ENCODE measurements at places on chromosomes 2 and 18.

DNA sequence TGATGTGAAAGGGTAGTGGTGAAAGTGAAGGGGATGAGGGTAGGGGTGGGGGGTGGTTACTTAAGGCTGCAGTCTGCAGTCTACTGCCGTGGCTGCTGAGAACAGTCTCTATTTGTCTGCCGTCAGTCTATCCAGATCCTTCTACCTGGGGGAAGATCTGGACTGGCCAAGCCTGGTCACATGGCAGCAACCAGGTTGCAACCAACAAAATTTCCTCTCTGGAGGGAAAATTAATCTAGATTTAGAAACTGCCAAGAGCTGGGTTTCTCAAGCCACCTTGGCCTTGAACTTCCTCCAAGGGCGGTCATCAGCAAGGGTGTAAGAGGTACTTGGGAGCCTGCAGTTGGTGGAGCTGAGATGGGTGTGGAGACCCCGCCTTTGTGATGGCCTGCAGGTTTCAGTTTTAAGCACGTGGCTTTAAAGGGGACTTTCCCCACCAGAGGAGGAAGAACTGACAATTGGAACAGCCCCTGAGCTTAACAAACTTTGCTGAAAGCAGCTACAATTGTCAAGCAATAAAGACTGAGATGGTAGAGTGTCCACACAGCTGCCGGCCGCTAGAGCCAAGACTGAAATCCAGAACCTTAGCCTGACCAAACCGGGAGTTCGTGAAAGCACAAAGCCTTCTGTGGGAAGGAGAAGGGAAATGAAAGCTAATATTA lies 31.4 kb upstream of the KCMF1 start:
- peak; percentile 74 for DNase-seq

DNA sequence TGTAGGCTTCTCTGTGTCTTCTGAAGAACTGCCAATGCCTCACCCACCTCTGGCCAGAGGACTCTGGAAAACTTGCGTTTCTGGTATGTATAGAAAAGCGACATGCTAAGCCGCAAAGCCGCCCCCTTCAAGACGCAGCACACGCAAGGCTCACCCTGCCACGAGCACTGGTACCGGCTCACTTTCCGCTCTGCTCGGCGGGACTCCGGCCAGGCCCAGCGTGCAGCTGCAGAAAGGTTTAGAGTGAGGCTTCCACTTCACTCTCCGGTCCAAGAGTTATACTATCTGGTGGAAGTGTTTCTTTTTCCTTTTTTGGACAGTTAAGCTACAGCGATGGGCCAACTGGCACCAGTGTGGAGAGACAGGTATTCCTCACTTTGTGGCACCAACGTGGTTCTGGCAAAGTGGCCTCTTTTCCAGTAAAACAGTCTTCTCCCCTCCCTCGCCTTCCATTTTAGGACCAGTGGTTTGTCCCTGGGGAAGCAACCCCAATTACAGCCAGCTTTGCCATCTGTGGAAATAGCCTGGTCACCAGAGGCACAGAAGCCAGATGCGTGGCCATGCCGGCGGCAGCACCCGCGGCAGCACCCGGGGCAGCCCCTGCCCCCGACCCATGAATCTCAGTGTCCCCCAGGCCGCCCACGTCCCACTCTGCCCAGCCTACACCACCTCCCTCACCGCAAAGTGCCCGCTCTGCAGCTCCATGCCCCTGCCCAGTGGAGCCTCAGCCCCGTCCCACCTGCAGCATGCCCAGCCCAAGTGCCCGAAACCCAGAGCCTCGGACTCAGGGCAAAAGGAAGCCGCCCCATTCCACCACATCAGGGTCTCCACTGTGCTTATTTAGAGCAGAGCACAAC lies 91.6 kb upstream of the CTDP1 start:
- no peak for DNase-seq

DNA sequence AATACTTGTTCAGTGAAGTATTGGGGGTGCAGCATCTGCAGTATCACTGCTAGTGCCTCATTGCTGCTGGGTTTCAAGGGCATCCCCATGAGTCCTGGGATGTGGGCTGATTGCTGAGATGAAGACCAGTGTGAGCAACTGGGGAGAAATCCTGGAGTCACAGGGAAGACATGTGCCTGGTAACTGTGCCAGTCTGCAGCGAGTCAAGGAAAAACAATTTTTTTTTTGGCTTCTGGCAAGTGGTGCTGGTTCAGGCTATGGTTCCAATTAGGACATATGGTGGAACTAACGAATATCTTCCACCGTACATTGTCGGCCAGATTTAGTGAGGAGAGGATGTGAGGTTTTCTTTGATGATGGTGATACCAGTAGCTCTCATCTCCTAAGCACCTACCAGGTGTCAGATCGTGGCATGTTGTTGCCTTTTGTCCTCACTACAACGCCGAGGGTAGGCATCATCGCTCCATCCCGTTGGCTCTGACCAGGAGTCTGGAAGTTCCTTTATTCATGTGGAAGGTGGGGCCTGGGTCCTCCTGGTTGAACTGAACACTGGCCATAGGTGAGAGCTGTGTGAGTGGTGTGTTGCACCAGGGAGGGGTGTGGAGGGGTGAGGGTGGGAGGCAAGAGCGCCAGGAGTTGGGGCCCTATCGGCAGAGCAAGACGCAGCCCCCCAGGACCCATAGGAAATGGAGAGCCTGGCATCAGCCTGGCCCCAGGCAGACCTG lies 118.0 kb upstream of the HS6ST1 start:
- no peak for DNase-seq

DNA sequence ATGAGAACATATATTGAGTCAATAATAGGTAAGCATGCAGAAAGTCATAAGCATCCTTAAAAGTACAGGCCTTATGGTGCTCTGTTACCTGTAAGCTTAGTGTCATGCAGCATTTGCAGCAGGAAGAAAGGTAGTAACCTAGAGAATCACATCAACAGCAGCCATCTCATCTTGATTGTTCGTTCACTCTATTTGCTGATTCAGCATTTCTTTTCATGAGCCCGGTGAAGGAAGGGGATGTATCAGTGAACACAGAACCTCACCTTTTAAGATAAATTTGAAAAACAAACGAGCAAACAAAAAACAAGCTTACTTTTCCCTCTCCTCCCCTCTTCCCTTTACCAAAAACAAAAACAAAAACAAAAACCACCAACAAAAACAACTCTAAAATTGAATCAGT lies 89.9 kb downstream of the MIB1 start:
- DNase-seq: no peak

GRCh38 chr2:135942936-135943688 lies 42.3 kb downstream of the DARS1 start:
- no peak for DNase-seq

DNA sequence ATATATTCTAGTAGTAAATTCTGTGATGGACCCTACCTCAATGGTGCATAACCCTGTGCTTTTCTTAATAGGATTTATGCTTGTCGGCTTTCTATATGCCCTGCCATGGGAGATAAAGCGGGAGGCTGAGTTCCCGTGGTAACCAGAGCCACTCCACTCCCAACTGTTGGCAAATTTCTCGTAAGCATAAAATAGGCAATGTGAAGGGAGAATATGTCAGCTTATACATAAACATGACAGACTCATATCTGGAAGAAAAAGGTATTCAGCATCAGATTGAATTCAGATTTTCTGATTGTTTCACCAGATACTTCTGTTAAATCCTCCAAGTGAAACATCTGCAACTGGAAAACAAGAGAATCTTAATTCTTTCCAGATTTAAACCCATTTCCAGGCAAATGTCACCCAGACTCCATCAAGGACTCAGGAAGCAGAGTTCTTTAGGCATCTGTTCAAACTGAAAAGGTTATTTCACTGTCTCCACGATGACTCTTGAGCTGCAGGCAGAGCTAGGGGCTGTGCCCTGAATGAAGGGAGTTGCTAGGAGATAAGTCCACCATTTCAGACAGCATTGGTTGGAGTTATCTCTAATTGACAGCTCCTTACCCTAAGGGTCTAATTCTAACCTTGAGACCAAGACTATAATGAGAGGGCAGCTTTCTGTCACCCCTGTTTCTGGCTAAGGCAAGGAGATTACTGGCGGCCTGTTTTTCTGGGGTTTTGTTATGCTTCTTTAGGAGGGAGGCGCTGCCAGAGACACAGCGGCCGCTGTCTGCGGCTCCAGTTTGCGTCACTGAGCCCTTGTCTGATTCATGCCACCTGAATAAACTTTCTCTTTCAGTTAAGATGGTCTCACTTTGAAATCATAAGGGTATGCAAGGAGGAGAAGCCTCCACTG lies 381.3 kb downstream of the SOX11 start:
- no peak for DNase-seq

DNA sequence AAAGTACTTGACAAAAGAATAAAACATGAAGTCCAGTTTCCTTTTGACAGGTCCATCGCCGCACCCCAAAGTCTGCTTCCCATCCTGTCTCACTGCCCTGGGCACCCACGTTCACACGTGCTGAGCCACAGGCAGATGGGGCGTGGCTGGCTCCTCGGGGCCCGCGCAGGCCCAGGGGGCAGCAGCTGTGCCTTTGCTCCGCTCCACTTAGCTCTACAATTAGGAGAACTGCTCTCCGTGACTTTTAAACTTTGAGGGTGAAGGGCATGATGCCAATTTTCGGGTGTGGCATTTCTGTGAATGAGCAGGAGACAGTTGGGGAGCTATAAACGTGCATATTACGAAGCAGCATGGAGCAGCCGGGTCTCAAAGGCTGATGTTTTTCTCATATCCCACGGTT lies 152.4 kb downstream of the TDRD15 start:
- no peak for DNase-seq

DNA sequence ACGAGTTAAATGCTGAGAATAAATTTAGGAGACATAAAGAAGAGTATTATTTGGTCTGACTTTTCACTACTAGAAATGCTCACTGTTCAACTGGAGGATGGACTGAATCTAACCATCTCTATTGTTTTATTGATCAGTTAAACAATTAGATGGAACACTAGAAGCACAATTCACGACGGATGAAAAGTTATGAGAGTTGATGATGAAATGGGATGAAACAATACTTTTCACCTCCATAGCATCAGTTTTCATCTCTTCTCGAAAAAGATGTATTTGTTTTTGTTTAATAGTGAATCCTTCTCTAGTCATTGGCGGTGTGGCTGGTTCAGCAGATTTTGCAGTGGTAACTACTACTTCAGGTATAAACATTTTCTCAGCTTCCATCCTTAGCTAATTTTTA lies 19.3 kb downstream of the TTN start:
- DNase-seq: no peak

DNA sequence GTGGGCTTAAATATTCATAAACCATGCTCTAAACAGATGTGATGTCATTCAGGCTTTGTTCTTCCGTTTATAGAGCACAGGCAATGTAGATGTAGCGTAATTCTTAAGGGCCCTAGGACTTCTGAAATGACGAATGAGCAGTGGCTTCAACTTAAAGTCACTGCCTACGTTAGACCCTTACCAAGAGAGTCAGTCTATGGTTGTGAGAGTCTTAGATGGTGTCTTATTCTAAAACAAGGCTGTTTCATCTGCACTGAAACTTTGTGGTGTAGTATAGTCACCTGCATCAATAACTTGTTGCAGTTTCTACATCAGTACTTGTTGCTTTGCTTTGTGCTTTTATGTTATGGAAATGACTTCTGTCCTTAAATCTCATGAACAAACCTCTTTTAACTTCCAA lies 56.0 kb downstream of the PIK3C3 start:
- DNase-seq: no peak

DNA sequence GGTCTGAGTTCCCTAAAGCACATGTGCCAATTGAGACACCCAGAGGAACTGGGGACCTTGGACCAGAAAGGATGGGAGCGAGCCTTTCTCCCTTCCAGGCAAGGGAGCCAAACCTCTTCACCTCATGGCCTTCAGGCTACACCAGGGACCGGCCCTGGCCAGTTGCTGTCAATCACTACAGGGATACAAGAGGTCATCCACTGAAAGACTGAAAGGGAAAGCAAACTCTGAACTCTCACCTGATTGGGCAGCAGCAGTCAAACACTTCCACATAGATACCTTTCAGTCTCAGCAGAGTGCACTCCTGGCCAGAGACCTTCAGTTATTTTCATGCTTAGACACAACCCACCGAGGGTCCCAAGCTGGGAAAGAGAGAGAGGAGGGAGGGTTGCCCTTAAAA lies 1956.0 kb upstream of the LRRTM1 start:
- no peak for DNase-seq

GRCh38 chr2:152696476-152696875 lies 20.8 kb downstream of the PRPF40A start:
- DNase-seq: no peak

DNA sequence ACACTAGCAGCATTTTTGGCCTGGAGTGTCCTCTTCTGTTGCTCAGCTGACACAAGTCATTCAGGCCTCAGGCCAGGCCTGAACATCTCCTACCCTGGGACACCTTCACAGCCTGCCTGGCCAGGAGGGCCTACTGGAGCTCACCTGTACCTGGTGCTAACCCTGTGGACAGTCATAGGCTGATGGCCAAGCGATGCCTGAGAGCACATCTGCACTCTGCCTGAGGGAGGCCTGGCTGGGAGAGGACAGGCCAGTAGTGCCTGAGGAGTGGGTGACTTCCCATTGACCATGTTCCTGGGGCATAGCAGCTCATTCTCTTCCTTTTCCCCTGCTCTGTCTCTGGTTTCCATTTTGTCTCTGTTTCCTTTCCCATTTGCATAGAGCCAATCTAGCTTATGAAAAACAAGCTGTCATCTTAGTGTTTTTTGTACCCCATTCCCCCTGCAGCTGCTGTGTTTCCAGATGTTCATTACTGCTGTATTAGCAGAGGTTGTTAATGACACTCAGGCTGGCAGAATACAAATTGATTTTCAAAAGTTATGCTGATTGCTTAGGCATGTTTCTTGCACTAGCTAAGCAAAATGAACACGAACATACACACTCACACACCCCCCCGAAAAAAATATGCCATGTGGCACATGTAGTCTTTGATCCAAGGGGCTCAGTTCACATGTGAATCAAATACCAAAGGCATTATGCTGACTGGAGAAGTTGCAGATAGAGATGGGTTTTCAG lies 149.7 kb upstream of the HS6ST1 start:
- no peak for DNase-seq

- peak; percentile 10 for DNase-seq
Measured at GRCh38 chr2:153519257-153519875, 40.8 kb upstream of the RPRM start.

DNA sequence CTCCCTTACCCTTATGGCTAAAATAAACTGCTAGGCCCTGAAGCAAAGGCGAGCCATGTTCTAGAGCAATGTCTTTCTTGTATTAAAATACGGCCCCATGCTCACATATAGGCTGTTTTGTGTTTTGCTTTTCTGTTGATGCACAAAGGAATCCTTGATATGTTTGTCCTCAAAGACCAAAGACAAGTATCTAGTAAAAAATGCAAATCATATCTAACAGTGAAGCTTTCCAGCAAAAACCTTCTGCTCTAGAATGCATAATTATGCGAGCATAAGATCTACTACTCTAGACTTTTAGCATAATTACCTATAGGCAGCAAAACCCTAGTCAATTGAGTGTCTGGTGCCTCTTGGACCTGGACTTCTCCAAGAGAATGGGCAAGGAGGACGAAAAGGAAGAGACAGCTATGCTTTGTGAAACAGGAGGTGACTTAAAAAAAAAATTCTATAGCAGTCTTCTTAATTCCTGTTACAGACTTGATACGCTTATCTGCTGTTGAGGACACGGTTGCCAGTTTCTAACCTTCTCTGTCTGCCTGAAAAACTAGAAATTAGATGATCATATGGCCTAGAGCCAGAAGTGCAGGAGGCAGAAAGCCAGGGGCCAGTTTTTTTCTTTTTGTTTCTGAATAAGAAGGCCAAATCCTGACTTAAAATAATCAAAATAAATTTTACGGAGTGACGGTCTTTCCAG lies 1.5 kb upstream of the AMMECR1L start:
- DNase-seq: no peak

GRCh38 chr2:109663721-109664120 lies 49.6 kb downstream of the SOWAHC start:
- DNase-seq: no peak
